ENCODE measurements at places on chromosomes 12 and 14.

DNA sequence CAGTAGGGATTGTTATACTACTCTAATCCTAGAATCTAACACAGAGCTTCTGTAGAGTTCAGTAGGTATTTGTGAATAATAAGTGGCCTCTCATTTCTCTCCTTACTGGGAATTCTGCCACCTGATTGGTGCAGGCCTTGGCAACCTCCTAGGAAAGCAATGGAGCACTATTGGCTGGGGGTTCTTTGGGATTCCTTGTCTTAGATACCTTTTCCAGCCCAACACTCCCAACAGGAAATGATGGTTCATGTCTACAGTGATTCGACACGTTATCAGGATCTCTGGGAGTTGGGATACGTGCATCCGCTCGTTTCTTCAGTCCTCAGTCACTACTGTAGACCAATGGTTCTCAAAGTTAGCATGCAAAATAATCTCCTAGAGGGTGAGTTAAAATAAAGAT, 67.4 kb downstream of the ELK3 start:
- DNase-seq, result no peak

DNA sequence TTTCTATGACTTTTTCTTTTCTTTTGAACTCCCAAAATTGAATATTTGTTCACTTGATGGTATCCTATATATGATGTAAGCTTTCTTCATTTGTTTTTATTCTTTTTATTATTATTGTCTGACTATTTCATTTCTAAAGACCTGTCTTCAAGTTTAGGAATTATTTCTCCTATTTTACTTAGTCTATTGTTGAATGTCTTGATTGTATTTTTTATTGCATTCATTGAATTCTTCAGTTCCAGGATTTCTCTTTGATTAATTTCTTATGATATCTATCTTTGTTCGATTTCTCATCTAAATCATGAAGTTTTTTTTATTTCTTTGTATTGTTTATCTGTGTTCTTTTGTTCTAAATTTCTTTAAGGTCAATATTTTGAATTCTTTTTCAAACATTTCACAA, 238.8 kb downstream of the TTC6 start:
- DNase-seq, result no peak

- no peak for DNase-seq
Observed at GRCh38 chr12:130508318-130508717, 170.6 kb downstream of the PIWIL1 start.

- peak; percentile 66 for DNase-seq
Observed at GRCh38 chr12:79422060-79422812, 268.5 kb downstream of the PAWR start.

DNA sequence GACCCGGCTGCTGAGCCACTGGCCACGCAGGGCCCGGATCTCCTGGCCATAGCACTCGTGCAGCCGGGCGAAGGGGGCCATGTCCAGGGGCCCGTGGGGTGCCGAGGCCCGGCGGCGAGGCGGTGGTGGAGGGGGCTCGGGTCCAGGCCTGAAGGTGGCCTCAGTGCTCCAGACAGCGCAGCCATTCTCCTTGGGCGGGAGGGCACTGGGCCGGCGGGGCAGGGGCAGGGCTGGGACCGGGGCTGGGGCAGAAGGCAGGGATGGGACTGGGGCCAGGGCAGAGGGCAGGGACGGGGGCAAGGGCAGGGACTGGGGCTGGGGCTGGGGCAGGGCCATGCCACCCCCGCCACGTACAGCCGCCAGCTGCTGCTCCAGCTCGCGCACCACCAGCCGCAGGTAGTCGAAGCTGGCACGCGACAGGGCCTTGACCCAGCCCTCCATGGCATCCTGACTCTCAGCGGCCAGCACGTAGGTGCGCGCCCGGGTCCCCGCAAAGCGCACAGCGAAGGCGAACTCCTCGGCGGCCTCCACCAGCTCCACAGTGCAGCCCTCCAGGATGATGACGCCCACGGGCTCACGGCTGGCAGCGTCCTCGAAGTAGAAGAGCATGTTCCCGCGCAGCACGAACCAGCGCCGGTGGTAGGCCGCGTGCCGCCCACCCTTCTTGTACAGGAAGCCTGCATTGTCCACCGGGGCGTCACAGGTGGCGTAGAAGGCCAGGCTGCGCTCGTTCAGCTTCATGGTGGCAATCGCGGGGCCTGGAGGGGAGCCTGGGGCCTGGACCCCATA, 6.0 kb downstream of the PHETA1 start:
- no peak for DNase-seq

DNA sequence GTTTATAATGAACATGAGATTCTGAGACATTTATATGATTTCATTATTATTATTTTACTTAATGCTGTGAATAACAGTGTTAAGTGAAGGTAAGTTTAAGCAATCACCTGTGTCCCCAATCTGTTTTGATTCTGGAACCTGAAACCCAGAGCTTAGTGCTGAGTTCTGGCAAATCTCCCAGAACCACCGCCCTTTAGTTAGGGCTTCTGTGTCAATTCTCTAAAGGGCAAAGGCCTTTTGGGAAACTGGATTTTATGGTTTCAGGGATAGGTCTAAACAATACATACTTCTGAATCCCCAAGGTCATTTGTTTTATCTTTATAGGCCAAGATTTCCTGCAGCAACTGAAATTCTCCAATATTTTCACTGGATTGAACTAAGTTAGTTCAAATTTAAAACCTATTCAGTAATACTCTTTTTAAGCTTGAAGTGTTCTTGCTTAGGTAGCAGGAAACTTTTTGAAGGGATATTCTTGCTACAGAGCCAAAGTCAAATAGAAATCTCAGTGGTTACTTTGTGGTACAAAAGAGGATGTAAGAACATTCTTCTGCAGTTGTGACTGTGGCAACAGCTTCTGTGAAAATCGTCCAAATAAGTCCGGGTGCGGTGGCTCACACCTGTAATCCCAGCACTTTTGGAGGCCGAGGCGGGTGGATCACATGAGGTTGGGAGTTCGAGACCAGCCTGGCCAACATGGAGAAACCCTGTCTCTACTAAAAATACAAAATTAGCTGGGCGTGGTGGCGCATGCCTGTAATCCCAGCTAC, 10.0 kb upstream of the PKP2 start:
- no peak for DNase-seq

DNA sequence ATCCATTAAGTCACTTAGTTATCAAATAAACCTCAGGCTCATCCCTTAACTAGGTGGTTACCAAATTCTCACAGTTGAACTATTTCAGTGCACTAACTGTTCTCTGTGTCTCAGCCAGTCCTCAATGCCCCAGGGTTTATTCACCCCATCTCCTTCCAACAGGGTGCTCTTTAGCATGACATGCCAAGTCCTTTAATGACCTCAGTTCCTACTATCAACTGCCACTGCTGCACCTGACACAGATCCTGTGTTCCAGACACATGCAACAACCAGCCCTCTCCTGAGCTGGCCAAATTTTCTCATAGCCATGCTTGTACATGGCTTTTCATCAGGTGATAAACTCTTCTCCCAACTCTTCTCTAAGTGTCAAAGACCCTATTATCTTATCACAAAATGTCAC, 80.0 kb downstream of the ATXN2 start:
- DNase-seq, result no peak

DNA sequence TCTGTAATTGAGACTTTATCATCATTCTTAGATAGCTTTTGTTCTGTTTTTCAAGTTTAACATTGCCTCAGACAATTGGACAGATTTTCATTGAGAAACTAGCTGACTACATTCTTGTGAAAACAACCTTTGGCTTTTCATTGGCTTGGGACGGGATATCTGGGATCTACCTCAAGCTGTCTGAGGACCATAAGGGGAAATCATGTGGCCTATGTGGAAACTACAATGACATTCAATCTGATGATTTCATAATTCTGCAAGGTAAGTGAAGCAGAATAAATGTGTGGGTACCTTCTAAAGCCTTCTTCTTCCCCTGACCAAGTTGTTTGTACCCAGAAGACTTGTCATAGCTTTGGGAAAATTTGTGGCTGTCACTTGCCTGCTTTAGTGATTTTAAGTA, 133.5 kb downstream of the OTOGL start:
- DNase-seq, result no peak

DNA sequence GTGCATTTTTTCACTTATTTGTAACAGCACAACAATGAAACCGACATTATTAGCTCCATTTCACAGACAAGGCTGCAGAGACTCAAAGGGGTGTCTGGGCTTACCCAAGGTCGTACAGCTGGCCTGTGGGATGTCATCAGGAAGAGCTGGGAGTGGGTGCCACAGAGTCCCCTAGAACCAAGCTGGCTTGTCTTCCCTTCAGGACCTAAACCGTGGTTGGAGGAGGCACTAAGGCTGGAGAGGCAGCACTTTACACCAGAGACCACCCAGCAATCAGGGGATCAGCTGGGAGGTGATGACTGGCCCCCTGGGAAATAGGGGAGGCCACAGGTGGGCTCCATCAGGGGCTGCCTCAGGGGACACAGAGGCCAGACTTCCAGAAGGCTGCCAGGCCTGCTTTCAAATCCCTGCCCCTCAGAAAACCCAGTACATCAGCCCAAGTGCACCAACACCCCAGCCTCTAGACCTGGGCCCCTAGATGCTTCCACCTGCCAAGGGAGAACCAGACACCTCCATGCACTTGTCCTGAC, 28.3 kb downstream of the DIO3 start:
- DNase-seq, result no peak

- no peak for DNase-seq
Observed at GRCh38 chr12:93256256-93256969, 121.3 kb upstream of the NUDT4 start.

DNA sequence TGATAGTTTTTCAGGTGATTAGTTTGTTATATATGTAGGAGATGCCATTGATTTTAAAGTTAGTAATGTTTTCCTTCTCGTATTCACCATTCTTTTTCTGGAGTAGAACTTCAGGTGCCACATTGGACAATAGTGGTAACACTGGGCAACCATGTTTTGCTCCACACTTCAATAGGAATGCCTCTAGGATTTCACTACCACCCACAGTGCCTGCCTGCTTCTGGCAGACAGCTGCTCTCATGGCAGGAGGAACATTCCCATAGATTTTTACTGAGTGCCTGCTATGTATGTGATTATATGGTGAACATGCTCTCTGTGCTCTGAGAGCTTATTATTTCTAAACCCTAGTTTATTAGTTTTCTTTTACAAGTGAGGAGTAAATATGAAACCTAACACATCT, 53.7 kb downstream of the GCH1 start:
- no peak for DNase-seq

GRCh38 chr12:59578254-59578653, 17.6 kb upstream of the SLC16A7 start:
- DNase-seq, result no peak

GRCh38 chr12:123064366-123064765, 83.9 kb downstream of the ARL6IP4 start:
- DNase-seq, result no peak

DNA sequence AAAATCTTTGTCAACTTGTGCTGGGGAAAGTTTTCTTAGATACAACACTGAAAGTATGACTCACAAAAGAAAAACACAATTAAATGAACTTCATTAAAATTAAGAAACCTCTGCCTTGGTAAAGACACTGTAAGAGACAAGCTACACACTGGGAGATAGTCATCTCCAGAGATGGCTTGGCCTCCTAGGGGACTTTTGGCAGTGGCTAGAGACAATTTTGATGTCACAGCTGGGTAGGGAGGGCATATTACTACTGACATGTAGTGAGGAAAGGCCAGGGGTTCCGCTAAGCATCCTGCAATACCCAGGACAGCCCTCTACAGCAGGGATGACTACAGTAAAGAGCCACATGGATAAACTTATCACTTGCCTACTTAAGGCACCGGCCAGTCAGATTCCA, 8.7 kb upstream of the RNASE4 start:
- DNase-seq, result no peak

GRCh38 chr14:58770491-58770982, 132.8 kb downstream of the DACT1 start:
- DNase-seq, result no peak

GRCh38 chr12:108772891-108773797, 41.8 kb upstream of the CORO1C start:
- DNase-seq, result no peak

DNA sequence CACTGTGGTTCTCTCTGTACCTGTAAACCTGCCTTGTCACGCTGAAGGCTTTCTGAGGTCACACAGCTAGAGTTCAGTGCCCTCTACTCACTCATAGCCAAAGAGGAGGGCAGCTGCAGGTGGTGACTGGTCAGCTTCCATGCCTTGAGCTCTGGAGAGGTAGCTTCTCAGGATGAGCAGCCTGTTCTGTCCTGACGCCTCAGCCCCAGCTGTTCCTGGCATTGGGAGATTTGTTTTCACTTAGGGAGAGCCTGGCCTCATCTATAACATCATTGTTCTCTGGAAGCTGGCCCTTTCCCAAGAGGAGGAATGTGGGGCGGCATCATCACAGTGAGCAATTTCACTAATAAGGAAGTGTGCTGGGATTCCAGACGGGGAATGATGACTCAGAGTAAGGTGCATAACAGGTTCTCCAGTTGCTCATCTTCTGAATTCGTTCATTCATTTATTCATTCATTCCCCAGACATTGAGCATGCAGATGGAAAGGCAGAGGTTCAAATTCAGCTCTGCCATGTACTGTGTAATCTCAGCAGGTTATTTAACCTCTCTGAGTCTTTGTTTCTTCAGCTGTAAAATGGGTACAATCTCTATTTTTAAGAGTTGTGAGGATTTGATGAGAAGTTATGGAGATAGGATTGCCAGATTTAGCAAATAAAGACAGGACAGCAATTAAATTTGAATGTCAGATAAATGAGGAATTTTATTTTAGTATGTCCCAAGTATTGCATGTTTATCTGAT, 255.8 kb upstream of the CRY1 start:
- DNase-seq, result peak; percentile 53

DNA sequence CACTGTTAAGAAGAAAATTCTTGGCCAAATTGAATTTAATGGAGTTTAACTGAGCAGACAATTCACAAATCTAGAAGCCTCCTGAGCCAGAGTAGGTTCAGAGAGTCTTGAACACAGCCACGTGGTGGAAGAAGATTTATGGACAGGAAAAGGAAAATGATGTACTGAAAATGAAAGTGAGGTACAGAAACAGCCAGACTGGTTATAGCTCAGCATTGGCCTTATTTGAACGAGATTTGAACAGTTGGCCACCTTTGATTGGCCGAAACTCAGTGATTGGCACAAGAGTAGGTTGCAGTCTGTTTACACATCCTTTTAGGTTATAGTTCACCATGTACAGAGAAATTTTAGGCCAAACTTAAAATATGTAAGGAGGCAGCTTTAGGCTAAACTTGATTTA, 9.9 kb downstream of the OAS2 start:
- no peak for DNase-seq

GRCh38 chr12:93784339-93785086, 107.3 kb downstream of the CRADD start:
- peak; percentile 86 for DNase-seq

GRCh38 chr12:42766754-42767153, 177.2 kb upstream of the PRICKLE1 start:
- no peak for DNase-seq

- DNase-seq, result no peak
Observed at GRCh38 chr12:31737345-31737744, 8.5 kb upstream of the AMN1 start.

GRCh38 chr12:121787063-121788025, 6.1 kb downstream of the RHOF start:
- no peak for DNase-seq

GRCh38 chr14:70811050-70811449, 1.7 kb upstream of the MAP3K9 start:
- DNase-seq, result no peak

- no peak for DNase-seq
Observed at GRCh38 chr12:131333136-131333535, 377.8 kb upstream of the SFSWAP start.

GRCh38 chr12:64891629-64892028, 67.2 kb downstream of the TBC1D30 start:
- DNase-seq, result no peak

GRCh38 chr14:92391726-92392125, 68.8 kb downstream of the SLC24A4 start:
- DNase-seq, result no peak
